Stimulated activated CD8-positive, alpha-beta memory T cell treated with anti-CD3 and anti-CD28 coated beads, Interleukin-7, amount 100 ng/mL, for 4 hours (primary cell): ENCODE measurements at places on chromosomes 13 and 19.

DNA sequence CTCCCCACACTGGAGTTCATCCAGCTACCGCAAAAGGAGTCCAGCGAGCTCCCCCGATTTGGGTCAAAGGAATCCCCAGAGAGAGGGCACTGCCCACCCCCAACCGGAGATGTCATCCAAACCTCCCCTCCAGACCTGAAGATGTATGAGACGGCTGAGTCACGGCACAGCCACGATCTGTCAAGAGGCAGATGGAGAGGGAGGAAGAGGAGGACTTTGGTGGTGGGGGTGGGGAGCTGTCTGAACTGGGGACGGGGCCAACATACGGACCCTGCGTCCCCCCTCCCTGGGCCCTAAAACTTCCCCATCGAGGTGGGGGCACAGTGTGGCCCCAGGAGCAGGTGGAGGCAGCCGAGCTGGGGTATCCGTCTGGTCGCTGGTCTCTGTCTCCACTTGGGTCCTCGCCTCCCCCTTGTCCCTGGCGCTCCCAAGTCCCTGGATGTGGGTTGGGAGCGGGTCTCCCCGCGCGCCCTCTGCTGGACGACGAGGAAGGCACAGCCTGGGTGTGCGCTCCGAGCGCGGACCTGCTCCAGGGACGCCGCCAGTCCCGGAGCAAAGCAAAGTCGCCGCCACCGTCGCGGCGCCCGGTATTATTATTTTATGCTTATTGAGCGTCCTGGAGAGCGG lies 3.8 kb downstream of the PDE4A start:
- DNase-seq: peak; percentile 47

GRCh38 chr13:68784275-68784674 lies 1323.4 kb upstream of the ATXN8OS start:
- no peak for DNase-seq

DNA sequence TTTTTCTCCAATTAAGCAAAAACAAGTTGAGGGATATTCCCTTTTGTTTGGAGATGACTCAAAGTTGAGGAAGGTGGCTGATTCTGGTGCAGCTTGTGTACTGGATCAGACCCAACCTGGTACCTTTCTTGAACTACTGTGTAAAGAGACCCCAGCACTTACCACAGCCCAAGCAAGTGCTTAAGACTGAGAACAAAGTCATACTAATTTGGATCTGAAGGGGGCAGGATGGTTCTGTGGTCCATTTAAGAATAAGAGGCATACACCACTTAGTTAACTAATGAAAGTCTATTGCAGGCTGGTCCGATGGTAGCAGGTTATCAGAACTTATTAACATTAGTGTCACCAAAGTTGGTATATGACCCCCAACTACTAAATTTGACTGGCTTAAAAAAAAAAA lies 6.3 kb downstream of the THSD1 start:
- DNase-seq: no peak

DNA sequence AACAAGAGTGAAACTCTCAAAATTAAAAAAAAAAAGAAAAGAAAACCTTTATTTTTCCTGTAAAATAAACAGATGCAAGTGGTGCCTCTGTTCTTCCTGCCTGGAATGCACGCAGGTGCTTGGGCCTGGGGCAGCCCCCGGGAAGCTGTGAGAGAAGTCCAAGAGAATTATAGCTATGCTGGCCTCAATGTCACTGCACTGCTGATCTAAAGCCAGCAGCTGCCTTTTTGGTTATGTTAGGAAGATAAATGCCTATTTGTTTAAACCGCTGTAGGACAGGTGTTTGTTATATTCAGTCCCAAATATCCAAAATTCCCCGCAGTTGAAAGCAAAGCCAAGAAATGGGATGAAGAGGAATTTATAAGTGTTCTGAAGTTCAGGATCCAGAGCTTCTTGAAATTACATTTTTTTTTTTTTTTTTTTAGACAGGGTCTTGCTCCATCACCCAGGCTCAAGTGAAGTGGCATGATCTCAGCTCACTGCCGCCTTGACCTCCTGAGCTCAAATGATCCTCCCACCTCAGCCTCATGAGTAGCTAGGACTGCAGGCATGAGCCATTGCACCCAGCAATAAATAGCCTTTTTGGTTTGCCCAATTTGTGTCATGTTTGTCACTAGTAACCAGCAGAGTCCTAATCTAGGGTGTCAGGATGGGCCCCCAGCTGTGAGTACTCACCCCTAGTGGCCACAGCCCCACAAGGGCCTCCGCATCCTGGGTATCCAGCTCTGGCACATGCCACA lies 2.2 kb downstream of the RINL start:
- DNase-seq: no peak

- no peak for DNase-seq
Measured at GRCh38 chr19:55066107-55066709, 3.3 kb upstream of the RDH13 start.

DNA sequence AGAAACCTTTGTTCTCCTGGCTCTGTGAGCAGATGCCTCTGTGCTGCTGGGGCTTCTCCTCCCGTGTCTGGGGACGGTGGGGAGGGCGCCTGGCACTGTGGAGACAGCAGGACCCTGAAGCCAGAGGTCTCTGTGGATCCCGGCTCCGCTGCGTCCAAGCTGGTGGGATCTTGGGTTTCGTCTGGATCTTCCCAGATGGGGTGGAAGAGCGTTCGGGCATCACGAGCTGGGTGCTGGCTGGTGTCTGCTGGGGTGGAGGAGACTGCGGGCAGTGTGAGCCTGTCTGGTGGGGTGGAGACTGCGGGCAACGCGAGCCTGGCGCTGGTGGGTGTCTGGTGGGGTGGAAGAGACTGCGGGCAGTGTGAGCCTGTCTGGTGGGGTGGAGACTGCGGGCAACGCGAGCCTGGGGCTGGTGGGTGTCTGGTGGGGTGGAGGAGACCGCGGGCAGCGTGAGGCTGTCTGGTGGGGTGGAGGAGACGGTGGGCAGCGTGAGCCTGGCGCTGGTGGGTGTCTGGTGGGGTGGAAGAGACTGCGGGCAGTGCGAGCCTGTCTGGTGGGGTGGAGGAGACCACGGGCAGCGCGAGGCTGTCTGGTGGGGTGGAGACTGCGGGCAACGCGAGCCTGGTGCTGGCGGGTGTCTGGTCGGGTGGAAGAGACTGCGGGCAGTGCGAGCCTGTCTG lies 5.6 kb downstream of the TEX29 start:
- DNase-seq: no peak

GRCh38 chr13:84739021-84739420 lies 856.7 kb upstream of the SLITRK1 start:
- no peak for DNase-seq

GRCh38 chr19:3844596-3844995 lies 24.2 kb downstream of the ZFR2 start:
- no peak for DNase-seq

DNA sequence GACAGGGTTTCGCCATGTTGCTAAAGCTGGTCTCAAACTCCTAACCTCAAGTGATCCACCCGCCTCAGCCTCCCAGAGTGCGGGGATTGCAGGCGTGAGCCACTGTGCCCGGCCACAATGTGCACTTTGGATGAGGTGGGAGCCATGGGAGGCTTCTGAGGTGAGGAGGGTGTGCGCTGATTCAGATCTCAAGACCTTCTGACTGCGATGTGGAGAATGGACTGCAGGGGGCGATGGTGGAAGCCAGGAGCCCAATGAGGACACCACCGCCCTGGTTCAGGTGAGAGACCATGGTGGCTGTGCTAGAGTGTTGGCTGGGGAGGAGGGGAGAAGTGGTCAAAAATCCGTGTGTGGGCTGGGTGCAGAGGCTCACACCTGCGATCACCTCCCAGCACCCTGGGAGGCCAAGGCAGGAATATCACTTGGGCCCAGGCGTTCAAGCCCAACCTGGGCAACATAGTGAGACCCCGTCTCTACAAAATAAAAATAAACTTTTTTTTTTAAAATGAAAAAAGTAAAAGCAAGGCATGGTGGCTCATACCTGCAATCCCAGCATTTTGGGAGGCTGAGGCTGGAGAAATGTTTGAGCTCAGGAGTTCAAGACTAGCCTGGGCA lies 5.6 kb downstream of the INAFM1 start:
- DNase-seq: no peak

DNA sequence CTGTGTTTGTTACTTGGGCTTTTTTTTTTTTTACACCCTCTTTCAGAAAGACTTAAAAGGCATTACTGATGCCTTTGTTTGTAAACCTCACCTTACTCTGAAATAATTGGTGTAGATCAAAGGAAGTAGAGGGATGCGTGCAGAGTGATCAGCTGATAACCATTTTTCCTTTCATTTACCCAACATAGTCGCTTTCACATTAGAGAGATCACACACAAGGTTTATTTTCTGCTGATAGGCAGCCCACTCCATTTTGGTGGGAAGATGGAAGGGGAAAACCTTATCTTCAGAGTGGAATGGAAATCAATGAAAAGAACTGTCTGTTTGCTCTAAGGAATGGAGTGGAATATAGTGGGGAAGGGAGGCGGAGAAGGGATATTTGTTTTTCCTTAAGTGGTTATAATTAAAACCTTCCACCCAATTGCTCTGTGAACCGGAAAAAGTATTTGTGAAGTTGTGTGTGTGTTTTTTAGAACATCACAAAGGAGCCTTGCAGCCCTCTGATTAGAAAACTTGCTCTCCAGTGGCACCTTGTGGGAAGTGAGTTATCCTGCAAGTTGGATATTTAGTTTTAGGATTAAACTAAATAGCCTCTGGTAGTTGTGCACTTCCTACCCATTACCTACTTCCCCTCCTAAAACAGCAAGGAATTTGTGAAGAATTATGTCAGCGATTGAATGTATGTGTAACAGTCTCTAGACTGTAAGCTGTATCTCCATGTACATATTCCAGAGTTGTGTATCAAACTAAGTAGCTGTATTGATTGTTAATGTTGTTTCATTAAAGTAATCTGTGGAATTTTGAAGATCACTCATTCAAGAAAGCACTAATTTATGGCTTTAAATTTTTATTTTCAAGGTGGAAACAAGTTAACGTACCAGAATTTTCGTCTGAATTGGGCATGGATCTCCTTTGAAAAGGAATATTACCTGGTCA lies 76.8 kb downstream of the FREM2 start:
- no peak for DNase-seq

GRCh38 chr13:31614073-31614472 lies 125.3 kb upstream of the RXFP2 start:
- no peak for DNase-seq

GRCh38 chr13:40243982-40244381 lies 422.5 kb downstream of the FOXO1 start:
- no peak for DNase-seq

DNA sequence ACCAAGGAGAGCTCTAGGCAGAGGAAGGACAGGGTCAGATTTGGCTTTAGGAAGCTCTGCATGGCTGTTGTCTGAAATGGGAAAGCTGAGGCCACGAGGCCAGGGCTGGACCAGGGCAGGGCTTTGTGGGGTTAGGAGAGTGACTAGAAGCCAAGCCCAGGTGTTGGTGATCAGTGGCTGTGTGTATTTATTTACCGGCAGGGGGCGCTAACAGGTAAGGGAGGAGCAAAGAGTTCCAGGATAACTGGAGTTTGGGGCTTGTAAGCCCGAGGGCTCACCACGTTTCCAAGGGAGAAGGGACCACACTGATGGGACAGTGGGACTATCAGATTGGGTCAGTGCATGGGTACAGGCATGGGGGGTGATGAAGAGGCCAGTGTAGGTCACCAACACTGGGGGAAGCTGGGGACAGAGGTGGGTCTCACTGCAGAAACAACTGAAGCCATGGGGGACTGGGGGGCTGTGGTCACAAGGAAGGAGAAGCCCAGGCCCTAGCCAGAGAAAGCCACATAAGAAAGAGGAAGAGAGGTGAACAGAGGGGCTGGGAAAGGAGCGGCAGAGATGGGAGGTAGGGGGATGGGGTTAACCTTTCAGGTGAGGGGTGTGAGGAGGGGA lies 3.9 kb downstream of the TMEM147 start:
- DNase-seq: peak; percentile 27

GRCh38 chr13:113591750-113592149 lies 7.2 kb downstream of the TFDP1 start:
- no peak for DNase-seq

DNA sequence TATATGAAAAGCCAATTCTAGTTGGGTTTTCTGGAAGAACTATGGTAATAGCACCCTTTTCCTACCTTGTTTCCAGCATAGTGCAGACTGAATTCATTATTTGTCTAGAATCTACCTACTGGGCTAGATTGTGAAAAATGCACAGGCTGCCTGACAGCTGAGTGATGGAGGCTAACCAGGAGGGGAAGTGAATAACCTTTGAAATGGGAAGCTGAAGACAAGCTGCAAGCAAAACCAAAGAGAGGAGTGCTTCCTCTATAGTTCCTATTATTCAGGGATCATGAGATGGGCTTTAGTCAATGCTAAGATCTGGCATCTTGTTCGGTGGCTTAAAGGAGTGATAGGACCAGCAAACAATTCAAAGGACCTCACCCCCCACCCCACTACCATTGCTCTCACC lies 26.9 kb downstream of the MZT1 start:
- DNase-seq: no peak

- no peak for DNase-seq
Measured at GRCh38 chr13:28654276-28654675, 4.7 kb upstream of the POMP start.

- DNase-seq: no peak
Measured at GRCh38 chr13:28531077-28531844, 36.3 kb upstream of the FLT1 start.

DNA sequence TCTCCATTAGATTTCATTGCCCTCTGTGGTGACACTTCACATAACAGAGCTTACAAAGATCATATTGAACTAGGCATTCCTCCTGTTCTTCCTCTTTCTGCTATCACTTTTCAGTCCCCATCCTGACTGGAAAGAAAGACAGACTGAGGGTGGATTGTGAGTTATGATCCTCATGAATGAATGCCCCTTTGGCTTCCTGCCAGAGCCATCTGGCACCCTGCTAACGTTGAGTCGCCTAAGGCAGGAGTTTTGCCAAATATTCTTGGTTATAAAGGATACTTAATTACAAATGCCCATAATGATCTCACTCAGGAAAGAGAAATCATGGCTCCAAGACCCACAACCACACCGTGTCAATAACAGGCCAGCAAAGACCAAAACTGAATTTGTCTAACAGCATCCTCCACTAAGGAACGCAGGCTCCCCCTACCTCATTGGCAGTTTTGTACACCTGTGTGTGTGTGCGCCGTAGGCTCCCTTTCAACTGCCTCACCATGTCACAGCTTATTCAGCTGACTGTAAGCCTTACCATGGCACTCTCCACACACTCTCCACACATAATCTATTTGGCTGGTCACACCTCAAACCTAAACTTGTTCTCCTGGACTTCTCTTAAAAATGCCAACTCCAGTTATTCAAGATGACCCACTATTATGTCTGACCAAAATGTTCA lies 15.5 kb downstream of the ZNF211 start:
- no peak for DNase-seq

GRCh38 chr19:49148044-49148682 lies 7.0 kb downstream of the HRC start:
- DNase-seq: no peak

DNA sequence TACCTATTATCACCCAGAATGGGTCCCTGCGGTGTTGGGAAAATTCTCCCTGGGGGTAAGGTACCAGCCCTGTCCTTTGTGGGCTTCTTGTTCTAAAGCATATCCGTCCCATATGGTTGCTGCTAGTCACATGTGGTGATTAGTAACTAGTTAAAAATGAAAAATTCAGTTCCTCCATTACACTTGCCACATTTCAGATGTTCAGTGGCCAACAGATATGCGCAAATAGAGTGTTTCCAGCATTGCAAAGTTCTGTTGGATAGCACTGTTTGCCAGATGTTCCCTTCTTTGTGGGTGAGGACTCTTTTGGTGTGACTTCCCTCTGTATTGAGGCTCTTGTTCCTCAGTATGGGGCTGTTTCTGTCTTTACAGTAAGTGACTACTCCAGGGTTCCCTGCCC lies 3.8 kb downstream of the CNOT3 start:
- no peak for DNase-seq
